ENCODE measurements at places on chromosomes 1 and 21.

GRCh38 chr1:89719502-89720306 is 86.8 kb downstream of the LRRC8C start:
- peak; percentile 75 for DNase-seq

DNA sequence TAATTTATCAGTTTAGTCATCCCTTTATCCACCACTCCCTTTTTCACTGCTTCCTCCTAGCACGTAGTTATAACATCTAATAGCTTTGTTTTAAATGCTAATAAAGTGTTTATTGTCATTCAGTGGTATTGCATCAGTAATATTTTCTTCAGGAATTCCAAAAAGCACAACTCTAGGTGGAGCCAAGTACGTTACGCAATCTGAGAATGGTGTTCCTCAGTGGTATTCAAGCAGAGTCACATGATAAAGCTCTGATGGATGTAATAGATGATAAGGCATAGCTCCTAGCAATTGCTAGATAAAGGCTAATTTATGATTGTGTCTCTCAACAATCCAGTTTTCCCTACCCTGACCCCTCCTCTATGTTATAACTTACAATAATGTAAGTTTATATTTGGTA is 494.6 kb upstream of the ADGRL4 start:
- DNase-seq, result no peak

DNA sequence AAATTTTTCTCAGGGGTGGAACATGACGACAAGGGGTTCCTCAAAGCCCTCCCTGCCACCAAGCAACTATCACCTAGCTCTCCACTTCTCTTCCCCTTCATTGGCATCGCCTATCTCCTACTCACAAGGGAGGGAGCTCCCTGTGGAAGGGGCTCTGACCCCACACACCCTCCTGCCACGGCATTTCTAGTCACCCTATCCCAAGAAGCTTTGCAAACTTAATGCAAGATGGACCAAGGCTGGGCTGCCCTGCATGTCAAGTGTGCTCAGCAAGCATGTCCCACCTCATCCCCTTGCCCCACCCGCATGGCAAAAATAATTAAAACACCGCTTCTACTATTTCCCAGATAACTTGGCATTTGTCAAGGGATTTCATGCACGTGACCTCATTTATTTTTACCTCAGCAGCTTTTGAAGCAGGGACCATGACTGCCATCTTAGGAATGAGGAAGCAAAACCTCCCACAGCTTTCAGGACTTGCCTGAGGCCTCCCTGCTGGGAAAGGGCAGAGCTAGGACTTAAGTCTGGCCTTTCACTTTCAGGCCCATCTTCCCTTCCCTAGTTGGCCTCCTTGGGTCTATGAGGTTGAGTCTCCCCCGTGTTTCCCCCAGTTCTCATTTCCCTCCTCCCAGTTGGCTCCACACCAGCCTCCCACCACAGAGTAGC is 161.3 kb downstream of the TSEN15 start:
- peak; percentile 97 for DNase-seq

DNA sequence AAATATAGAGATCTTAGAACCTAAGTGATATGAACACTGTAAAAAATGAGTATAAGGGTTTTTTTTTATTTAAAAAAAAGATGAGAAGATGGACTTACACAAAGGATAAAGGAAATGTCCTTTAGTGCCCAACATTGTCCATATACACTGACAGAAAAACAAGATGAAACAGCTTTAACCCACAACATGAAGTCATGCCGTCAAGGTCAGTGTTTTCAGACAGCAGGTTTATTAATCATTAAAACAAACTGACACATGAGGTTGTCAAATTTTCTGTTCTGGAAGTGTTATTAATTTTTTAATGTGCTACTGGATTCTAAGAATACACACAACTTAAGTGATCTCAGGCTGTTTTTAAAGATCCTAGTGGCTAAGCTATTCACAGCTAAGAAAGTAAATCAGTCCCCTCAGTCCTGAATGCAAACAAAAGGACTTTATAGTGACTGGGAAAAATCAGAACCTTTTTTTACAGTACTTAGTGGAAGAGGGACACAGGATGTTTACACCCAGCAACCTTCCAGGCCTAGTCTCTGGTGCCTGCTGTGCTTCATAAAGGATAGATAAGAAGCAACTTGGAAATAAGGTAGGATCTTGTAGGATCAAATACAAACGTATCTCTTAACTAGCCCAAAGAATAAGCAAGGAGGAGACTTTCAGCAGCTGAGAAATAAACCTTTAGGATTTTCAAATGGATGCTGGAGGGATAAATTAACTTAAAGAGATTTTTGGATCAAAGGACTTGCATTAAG is 21.9 kb upstream of the PKN2 start:
- no peak for DNase-seq

- no peak for DNase-seq
These were observed 8.6 kb downstream of the FMOD start for GRCh38 chr1:203342192-203342940.

GRCh38 chr1:234114648-234115307 is 210.3 kb downstream of the SLC35F3 start:
- peak; percentile 39 for DNase-seq

DNA sequence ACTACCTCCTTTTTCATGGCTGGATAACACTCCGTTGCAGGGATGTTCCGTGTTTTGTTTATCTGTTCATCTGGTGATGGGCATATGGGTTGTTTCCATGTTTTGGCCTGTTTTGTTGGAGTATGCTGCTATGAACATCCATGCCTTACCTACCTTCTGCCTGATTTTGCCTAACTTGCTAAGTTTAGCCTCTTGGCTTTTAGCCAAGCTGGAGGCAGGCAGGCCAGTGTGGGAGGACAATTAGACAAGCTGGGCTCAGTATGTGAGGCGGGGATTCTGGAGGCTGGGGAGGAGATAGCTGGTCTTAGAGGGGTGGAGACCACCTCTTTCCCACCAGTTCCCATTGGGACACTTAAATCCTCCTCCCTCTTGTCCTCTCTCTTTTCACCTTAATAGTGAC is 98.4 kb upstream of the WNT4 start:
- DNase-seq, result no peak

DNA sequence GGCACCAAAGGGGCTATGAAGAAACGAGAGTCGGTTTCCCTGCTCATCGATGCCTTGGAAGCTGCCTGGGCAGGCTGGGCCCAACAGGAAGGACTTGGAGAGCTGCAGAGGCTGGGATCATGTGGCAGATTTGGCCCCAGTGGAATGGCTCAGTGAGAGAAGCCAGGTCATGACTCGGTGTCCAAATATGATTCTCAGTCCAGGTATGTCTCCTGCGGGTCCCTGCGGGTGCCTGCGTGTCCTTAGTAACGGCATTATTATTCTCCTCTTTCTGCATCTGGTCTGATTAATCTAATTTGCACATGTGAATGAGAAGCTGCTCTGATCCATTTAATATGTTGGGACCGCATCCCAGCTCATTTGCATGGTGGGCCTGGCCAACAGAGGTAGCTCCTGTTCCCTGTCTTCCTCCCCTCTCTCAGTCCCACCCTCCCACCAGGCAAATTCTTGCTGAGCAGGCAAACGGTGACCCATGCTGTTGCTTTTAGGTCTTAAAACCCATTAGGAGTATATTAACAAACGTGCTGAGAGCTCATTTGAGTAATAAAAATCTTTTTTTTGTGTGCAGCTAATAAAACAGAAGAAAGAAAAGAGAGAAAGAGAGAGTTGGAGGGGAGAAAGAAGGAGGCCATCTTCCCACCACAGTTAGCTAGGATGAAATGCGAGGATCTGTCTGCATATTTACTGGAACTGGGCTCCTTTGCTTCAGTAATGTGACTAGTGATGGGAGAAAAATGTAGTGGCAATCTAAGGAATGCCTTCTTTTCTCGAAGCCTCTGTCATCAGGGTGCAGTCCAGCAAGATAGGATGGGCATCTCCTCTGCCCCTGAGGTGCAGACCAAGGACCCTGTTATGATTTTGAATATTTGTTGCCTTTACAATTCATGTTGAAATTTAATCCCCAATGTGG is 133.5 kb downstream of the HMGB4 start:
- DNase-seq, result no peak
